T-helper 22 cell (primary cell): ENCODE measurements at places on chromosomes 7 and 10.
A peak's percentile ranks its signal among the peaks of the same experiment; 100 is the strongest.

DNA sequence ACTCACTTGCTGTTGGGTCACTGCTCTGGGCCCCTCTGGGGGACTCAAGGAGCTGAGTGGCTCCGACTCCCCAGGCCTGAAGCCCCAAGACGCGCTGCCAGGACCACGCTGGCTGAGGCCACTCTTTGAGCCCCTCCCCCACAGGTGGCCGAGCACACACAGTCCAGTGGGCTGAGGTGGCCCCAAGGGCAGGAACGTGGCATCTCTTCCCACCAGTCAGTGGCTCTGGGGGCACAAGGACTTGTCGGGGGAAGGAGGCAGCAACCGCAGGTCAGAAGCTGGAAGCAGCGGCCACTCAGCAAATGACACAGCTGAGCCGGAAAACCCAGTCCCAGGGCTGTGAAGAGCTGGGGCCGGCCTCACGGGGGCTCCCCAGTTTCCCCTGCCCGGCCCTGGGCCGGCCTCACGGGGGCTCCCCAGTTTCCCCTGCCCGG, 24.1 kb downstream of the GRIFIN start:
- DNase-seq, result no peak

DNA sequence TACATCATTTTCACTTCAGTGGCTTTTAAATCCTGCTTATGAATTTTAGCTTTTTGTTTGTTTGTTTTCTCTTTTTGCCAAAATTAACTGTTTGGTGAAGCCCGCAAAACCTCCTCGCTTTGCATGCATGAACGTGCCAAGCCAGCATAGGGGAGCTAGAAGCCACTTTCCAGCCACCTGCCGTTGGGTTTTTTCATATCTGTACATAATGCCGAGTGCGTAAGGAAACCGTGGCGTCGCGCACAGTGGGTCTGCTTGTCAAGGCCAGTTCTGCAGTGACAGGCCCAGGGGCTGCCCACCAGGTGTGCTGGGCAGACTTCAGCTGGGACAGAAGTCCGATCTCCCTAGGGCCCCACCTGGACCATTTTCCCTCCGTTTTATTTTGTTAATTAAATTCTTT, 41.1 kb downstream of the WIPI2 start:
- no peak for DNase-seq

- DNase-seq, result no peak
Measured at GRCh38 chr10:114322344-114322743, 82.0 kb downstream of the AFAP1L2 start.

DNA sequence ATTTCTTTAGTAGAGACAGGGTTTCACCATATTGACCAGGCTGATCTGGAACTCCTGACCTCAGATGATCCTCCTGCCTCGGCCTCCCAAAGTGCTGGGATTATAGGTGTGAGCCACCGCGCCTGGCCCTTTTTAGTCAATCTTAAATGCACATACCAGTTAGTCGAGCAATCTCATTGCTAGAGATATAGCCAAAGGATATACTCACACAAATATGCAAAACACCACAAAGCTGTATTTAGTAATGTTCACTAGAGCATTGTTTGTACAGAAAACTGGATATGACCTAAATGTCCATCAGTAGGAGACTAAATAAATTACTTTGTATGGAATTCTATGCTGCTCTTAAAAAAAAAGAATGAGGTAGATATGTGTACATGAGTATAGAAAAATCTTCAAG, 24.5 kb upstream of the IL6 start:
- DNase-seq, result no peak

GRCh38 chr7:34177476-34177875, 272.1 kb downstream of the BMPER start:
- DNase-seq, result no peak

GRCh38 chr7:30162622-30163124, 27.9 kb downstream of the MTURN start:
- DNase-seq, result no peak

DNA sequence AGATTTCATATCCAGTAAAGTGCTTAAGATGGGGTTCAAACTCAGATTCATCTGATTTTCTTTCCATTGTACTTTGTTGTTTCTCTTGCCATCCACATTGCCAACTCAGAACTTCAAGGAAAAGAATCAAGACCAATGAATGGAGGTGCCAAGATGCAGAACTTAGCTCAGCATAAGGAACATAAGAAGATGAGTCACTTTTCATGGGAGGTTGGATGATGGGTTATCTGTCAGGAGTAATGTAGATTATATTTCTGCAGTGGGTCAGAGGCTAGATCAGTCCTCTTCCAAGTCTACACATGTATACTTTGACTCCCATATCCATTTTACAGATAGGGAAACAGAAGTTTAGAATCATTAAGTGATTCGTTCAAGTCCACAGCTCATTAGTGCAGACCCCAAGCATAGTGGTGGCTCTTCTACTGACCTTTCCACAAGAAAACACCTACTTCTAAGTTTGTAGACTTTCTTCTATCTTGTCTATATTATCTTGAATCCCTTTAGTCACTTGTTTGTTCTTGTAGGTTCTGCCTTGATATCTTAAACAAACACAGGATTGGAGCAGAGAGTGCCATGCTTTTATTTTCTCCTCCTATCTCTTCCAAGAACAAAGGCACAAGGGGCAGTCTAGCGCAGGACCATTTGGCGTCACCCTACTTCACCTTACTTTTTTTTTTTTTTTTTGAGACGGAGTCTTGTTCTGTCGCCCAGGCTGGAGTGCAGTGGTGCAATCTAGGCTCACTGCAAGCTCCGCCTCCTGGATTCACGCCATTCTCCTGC, 14.0 kb upstream of the ADD3 start:
- no peak for DNase-seq

DNA sequence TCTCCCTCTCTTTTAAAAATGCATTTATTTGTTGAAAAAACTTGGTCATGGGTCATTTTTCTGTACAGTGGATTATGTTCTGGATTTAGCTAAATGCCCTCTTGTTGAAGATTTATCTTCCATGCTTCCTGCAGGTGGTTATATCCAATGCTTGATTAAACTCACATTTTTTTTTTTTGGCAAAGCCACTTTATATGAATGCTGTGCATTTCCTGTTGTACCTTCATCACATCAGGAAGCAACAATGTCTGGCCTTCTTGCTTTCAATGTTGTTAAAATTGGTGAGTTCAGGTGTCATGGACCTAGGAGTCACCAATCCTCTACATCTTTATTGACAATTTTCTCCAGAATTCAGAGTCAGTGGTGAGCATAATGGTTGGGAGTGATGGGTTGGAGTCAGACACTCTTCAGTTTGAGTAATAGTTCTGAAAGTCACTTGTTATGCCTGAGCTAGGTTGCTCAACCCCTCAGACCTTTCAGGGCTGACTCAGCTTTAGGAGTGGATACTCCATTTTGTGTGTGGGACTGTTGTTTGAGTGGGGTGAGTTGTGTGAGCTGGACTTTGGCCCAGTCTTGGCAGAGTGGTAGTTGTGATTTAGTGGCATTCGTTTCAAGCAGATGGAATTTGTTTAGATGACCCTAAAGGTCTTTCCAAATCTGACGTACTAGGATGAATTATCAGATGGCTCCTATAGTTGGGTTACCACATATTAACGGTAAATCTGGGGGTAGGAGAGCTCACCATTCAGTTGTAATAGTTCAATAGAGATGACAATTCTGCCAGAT, 213.5 kb upstream of the ZNF32 start:
- no peak for DNase-seq

GRCh38 chr10:117928741-117929140, 118.0 kb downstream of the RAB11FIP2 start:
- no peak for DNase-seq

GRCh38 chr7:155701972-155702544, 57.6 kb downstream of the RBM33 start:
- no peak for DNase-seq

DNA sequence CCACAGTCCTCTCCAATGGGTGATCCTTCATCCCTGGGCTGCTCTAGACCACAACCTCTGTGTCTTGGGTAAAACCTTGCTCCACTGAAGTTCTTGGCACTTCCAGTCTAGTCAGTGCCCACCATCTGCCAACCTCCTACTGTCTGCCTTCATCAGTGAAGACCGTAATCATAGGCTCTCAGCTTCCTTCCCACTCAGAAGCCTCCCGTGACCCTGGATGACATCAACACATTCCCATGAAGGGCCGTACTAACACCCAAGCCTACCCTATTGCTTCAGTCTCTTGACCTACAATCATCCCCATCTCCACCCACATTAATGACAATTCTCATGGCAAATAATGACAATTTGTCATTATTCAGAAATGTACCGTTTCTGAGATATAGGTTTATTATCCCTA, 27.6 kb upstream of the GARS1 start:
- DNase-seq, result no peak

- no peak for DNase-seq
Measured at GRCh38 chr10:14742815-14743214, 31.9 kb downstream of the FAM107B start.

DNA sequence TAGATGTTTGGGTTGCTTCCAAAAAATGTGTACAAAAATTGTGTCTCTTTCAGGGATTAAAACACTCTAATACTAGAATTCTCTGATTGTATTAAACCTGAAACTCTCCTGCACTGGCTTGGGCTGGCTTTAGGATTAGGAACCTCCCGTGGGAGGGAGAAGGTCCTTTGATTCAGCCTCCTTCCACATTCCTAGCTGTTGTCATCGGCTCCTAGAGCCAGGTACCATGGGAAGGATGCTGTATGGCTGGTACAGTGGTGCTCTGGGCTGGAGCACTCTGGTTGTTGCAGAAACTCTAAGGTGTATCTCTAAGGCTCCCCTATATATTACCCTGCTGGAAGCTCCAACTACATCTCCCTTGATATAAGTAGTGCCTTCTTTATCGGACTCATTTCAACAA, 245.2 kb upstream of the FOXK1 start:
- no peak for DNase-seq

GRCh38 chr7:23277359-23277989, 21.7 kb upstream of the MALSU1 start:
- no peak for DNase-seq

- no peak for DNase-seq
Measured at GRCh38 chr10:69742928-69743602, 58.6 kb upstream of the COL13A1 start.

GRCh38 chr10:48249004-48249762, 25.3 kb downstream of the FRMPD2 start:
- no peak for DNase-seq

- DNase-seq, result no peak
Measured at GRCh38 chr7:87395442-87396020, 50.1 kb downstream of the CROT start.

GRCh38 chr7:50687575-50688225, 95.0 kb downstream of the GRB10 start:
- DNase-seq, result no peak

DNA sequence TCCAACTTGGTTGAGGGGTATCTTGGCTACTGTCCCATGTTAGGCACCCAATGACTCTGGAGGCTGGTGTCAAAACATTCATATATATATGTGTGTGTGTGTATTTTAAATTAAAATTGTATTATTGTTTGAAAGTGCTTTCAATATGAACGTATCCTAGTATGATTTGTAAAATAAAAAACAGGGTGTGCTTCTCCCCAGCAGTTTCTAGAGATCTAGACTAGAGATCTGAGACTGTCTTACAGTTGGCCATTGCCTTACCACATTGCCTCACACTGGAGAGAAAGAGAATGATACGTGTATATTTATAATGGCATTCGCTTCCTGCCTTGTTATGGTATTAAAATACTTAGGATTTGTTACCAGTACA, 1.2 kb downstream of the BAG3 start:
- no peak for DNase-seq

DNA sequence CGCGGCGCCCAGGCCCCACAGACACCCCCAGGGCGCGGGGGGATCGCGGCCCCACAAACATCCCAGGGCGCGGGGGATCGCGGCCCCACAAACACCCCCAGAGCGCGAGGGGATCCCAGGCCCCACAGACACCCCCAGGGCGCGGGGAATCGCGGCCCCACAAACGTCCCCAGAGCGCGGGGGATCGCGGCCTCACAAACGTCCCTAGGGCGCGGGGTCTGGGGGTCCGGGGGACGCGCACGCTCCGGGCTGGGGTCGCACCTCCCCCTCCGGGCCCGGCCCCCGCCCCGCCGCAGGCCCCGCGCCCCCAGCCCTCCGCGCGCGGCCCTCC, 382 bp downstream of the DIP2C start:
- no peak for DNase-seq

DNA sequence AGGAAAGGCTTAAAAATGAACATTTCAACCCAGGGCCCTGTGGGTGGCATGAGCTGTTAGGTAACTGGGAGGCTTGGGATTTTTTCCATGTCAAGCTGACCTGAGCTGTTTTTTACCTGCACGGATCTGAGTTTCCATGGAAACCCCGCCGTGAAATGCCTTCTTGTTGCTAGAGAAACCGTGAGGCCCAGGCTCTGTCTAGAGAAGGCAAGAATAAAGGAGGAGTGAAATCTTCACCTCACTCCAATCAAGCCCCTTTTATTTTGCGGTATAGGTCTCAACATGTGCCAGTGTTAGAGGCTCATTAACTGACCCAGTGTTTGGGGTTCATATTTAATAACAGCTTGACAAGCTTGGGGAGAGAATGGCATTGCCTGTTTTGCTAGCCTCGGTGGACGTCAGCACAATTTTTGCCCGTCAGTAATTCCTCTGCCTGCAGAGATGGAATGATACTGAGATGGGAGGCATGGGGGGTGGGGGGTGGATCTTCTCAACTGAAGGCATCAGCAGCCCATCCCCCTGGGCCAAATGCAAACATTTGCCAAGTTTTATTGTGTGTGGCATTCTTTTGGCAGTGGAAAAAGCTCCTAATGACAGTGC, 48.9 kb upstream of the PDCD4 start:
- DNase-seq, result no peak

DNA sequence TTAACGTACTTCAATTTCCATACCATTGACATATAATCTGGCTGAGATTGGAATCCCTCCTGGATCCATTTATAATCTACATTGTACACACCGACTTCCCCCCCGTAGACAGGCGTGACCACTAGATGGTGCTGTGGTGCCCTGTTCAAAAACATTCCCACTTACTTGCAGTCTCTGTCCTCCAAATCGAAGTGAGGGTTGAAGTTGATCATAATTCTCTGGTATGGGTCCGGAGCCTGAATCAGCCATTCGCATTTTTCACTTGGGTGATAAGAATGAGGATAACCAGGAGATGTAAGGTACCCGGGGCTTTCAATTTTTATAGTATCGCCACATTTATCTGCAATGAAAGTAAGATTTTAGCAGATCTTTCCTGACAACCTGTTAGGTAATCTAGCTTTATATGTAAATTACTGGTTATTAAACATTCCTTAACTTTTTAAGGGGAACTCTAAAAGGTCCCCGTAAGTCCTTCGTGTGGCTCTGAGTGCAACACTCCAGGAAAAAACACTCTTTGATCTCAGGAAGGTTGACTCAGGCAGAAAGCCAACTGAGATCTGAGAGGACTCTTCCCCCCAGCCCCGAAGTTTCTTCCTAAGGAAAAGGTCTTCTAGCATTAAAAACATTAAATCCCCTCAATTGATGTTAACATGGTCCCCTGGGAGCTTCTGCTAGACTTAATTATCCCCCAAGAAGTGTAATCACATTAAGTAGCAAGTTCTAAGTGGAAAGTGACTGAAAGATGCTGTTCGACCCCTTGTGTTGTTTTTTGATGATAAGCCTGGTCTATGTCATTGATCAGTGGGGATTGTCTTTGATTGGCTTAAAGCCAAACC, 3.7 kb downstream of the NRP1 start:
- DNase-seq, result peak; percentile 35

- no peak for DNase-seq
Measured at GRCh38 chr7:135353832-135354231, 120.2 kb downstream of the STRA8 start.
